Large intestine (tissue), 12 donors: ENCODE measurements at places on chromosomes 11 and 22. TPM values are rescaled to one million over a fixed set of nuclear protein-coding genes. Genes with fewer than 3 reads are reported as not detected.

GRCh38 chr22:34344702-34345101, 424.4 kb upstream of the LARGE1 start:
- no peak overlapping the region for H3K27ac ChIP-seq
- no peaks in the 10 kb centered on the region for H3K36me3 ChIP-seq
- H3K4me3 ChIP-seq: no peak overlapping the region
- H3K4me1 ChIP-seq: no peaks in the 10 kb centered on the region
- no peaks in the 10 kb centered on the region for H3K27me3 ChIP-seq

- H3K27ac ChIP-seq: no peak overlapping the region
- H3K4me1 ChIP-seq: no peaks in the 10 kb centered on the region
- no peak for DNase-seq
- no peak overlapping the region for H3K4me3 ChIP-seq
- H3K27me3 ChIP-seq: no peaks in the 10 kb centered on the region
Measured at GRCh38 chr11:132093536-132094259, 723.3 kb downstream of the NTM start.

- no peaks in the 10 kb centered on the region for H3K27me3 ChIP-seq
- DNase-seq: no peak
- no peak overlapping the region for H3K4me3 ChIP-seq
Measured at GRCh38 chr11:503179-503981, 3.7 kb downstream of the RNH1 start.

- no peaks in the 10 kb centered on the region for H3K27me3 ChIP-seq
- no peak overlapping the region for H3K4me3 ChIP-seq
- H3K27ac ChIP-seq: no peak overlapping the region
- H3K36me3 ChIP-seq: peaks cover 3% of the 10 kb centered on the region
- DNase-seq: no peak
Measured at GRCh38 chr22:24961217-24961844, 8.8 kb downstream of the KIAA1671 start.

- no peak overlapping the region for H3K4me3 ChIP-seq
- H3K4me1 ChIP-seq: no peaks in the 10 kb centered on the region
- DNase-seq: no peak
- no peak overlapping the region for H3K27ac ChIP-seq
Measured at GRCh38 chr11:4118107-4118506, 23.5 kb downstream of the RRM1 start.

Gene FAT3
- polyA plus RNA-seq: 0.73 TPM
